ENCODE measurements at places on chromosomes 5 and 9.

- DNase-seq: no peak
Observed at GRCh38 chr9:134843740-134844139, 36.9 kb upstream of the FCN2 start.

DNA sequence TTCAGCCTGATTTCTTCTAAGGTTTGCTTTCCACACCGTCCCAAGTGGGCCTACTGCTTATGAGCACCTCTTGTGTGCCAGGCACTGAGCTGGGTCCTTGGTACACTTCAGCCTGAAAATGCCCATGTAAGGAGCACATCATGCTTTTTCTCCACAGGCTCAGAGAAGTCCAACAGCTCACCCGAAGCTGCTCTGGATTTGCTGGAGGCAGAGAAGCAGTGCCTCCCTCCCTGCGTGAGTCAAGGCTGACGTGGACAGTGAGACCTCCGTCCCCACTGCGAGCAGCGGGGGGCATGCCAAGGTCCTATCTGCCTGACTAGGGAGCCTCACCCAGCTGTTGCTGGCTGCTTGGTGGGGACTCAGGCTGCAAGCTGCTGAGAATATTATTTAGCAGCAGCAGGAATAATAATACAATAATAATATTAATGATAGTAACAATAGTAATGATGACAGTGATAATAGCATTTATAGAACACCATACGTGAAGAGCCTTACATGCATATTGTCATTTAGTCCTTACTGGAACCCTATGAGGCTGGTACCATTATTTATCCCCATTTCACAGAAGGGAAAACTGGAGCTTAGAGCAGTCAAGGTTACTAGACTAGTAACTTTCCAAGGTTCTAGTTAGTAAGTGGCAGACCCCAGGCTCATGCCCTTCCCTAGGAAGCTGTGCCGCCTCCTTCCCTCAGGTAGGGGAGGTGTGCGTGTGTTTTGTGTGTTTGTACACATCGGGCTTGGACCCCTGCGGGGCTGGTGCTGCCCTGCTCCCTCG, 194.8 kb downstream of the HSPA4 start:
- no peak for DNase-seq

DNA sequence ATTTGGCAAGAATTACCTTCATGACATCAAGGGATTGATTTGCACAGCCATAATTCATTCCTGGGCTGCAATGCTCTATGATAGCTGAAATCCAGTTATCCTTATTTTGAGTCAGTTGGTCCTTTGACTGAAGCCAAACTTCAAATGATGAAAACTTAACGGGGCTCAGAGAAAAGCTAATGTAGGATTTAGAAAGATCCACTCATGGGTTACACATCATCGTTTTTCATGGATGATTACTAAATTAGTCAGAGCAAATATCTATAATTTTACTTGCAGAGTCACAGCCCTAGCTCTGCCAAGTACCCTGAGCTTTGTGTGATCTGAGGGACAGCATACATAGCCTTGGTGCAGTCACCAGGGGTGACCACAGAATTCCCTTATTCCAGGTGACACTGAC, 27.3 kb upstream of the MUSK start:
- DNase-seq: no peak

DNA sequence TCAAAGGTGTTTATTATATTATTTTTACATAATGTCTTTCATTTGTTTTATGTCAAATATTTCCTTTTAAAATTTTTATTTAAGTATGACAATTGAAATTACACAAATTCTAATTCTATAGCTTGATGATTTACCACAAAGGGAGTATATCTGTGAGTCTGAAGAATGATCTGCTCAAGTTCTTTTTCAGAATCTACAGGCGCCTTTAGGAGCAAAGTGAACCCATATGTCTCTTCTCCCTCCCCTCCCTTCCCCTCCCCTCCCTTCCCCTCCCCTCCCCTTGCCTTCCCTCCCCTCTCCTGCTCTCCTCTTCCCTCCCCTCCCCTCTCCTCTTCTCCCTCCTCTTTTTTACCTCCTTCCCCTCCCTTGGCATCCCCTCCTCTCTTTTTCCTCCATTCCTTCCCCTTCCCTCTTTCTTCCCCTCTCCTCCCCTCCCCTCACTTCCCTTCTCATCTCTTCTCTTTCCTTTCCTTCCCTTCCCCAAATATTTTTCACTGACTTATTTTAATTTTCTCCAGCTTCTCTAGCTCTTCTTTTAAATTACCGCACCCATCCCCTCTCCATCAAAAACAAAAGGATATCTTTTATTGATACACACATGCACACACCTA, 495.3 kb upstream of the PIK3R1 start:
- DNase-seq: no peak

GRCh38 chr5:177455036-177455660, 8.5 kb downstream of the PRR7 start:
- peak; percentile 88 for DNase-seq
